ENCODE measurements at places on chromosomes 2 and 18. TPM values are rescaled to one million over a fixed set of nuclear protein-coding genes. Genes with fewer than 3 reads are reported as not detected.

GRCh38 chr2:207450186-207450585 lies 79.6 kb upstream of the CREB1 start:
- DNase-seq: no peak

DNA sequence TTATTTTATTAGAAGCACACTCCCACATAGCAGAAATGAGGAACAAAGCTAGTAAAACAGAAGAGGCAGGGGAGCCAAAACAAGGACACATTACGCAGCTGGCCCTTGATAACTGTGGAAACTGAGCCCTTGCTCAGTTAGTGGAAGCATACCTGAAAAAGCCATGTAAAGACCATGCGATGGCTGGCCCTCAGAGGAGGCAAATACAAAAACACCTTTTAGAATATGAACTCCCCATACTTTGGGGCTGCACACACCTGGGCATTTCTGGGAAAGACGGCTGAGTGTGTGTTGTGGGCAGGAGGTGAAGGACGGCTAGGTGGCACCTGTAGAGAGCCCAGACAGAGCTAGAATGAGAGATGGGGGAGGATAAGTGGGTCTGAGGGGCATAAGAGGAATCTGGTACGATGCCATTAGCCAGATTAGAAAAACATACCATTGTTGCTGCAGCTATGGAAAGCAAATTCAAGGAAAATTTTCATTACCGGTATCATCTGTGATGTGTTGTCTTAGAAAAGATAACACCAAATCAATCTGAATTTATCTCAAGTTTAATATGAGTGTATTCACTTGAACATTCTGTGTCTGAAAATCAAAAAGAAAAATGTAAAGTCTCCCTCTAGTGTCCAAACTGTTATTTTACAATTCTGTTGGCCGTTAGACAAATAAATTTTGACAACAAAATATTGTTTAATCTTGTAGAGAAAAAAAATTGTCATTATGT lies 45.2 kb upstream of the SULT1C3 start:
- no peak for DNase-seq

DNA sequence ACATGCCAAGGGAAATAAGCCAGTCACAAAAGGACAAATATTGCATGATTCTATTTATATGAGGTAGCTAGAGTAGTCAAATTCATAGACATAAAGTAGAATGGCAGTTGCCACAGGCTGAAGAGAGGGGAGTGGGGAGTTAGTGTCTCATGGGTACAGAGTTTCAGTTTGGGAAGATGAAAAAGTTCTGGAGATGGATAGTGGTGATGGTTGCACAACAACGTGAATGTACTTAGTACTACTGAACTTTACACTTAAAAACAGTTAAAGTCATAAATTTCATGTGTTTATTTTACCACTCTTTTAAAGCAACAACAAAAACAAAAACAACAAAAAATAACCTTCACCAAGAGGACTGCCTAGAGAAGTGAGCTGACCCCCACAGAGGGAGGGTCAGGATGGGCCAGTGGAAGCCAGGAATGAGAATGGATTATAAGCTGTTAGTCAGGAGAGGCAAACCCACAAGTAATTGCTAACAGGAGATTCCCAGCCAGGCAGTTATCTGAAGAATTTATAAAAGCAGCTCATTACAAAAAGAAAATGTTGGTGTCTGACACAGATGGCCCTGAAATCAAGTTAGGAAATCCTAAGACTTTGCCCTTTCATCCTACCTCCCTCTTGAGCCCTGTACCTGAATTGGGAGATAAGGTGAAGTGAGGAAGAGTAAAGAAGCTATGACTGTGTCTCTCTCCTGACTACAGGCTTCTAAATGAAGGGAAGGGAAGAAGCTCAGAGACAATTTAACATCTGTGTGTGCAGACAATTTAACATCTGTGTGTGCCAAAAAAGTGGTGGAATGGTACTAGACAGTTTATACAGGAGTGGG lies 263.4 kb downstream of the PDE11A start:
- DNase-seq: no peak

GRCh38 chr18:3453540-3454364 lies 3.8 kb downstream of the TGIF1 start:
- DNase-seq: peak; percentile 41

DNA sequence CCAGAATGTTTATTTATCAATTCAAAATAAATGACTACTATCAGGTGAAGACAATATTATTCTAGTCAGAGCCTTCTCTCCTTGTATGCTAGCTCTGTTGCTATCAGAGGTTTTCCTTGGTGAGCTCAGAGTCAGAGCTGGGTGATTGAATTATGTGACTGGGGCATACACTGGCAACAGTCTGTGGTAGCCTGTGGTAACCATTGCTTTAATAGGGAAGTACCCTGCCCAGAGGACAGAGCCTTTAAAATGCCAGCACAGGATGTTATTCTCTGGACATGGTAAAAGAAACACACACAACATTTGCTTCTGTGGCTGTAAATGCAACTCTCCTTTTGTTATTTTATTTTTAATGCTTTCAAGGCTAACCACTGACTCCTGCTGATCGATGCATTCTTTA lies 124.7 kb downstream of the PPP1R1C start:
- no peak for DNase-seq

ACVR1 gene
- total RNA-seq: 35.0 TPM

AGXT gene
- total RNA-seq: not detected

NPHP1 gene
- total RNA-seq: 9.2 TPM

GMCL1 gene
- total RNA-seq: 24.1 TPM

SP5 gene
- not detected for total RNA-seq
